ENCODE measurements at places on chromosomes 6 and 20.

DNA sequence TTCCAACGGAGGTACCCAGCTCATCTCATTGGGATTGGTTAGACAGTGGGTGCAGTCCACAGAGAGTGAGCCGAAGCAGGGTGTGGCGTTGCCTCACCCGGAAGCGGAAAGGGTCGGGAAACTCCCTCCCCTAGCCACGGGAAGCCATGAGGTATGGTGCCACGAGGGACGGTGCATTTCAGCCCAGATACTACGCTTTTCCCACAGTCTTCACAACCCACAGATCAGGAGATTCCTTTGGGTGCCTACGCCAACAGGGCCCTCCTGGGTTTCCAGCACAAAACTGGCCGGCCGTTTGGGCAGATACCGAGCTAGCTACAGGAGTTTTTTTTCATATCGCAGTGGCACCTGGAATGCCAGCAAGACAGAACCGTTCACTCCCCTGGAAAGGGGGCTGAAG, 46.9 kb downstream of the STXBP5 start:
- no peak for DNase-seq

DNA sequence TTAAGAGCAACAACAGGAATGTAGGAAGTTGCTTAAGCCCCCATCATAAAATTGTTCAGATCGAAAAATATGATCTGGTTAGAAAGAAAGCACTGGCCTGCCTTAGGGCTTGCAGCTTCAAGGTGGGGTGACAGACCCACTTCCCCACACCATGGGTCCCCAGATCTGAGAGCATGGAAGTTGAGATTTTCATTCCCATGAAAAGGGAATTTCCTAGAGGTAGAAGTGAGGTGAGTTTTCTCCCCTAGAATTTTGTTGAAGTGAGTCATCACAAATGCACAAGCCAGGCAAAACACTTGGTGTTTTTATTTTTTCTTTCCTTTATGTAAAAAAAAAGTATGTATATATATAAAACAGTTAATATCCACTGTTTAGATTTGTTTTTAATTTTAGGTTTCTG, 213.6 kb upstream of the SUPT3H start:
- no peak for DNase-seq

DNA sequence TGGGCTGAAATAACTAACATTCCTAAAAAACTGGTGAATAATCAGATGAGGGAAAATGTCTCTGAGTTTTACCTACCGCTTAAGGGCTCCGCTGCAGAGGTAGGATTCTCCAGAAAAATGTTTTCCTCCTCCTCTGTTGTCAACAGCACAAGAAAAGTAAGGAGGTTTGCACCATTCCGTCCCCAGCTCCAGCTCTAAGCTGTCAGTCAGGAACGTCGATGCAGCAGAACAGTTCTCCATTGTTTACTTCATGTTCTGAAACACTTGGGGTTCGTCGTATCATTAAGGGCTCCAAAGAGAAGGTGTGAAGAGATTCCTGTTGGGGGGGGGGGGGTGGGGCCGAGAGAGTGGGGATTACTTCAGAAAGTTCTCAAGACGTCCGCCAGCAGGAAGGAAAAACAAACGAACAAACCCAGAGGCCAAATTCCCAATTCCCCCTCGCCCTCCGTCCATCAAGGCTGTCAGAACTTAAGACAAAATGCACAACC, 734 bp downstream of the MMS22L start:
- DNase-seq, result no peak

DNA sequence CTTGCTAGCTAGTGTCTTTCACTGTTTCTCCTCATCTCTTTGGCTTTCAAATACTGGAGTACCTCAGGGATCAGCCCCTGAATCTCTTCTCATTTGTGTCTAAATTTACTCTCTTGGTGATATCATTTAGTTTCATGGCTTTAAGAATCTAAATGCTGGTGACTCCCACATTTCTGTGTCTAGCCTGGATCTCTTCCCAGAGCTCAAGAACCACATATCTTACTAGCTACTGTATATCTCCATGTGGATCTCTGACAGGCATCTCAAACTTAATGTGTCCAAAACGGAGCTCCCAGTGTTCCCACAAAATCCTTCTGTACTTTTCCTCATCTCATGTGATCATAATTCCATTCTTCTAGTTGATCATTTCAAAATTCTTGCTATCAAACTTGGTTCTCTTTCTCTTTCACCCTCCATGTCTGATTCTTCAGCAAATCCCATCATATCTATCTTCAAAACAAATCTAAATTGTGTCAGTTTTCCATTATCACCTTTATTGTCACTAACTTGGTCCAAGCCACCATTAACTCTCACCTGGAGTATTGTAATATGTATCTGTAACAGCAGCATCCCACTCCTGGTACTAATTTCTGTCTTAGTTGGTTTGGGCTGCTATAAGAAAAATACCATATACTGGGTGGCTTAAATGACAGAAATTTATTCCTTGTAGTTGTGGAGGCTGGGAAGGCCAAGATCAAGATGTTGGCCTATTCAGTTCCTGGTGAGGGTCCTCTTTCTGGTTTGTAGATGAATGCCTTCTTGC, 45.9 kb downstream of the CCDC170 start:
- no peak for DNase-seq

- DNase-seq, result no peak
Measured at GRCh38 chr20:60558486-60558885, 600.3 kb downstream of the CDH26 start.

- DNase-seq, result no peak
Measured at GRCh38 chr6:121506761-121507754, 71.6 kb downstream of the GJA1 start.

DNA sequence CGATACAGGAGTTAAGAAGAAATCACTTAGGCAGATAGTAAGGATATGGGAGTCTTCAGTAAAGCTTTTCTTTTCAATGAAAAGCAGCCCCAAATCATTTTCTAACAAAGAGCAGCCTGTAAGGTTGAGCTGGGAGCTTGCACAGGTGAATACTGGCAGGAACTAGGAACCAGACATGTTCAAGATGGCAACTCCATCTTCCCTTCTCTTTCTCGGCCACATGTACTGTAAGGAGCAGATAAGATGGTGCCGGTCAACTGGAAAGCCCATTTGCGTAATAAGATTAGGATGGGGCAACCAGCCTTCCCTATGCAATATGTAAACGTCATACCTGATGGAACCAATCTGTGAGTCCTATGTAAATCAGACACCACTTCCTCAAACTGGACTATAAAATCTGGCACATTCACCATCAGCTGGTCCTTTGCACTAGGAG, 46.2 kb upstream of the RNGTT start:
- no peak for DNase-seq

- DNase-seq, result no peak
Measured at GRCh38 chr20:36624068-36624943, 18.7 kb downstream of the RAB5IF start.

GRCh38 chr6:16355699-16356446, 117.5 kb downstream of the GMPR start:
- DNase-seq, result no peak

DNA sequence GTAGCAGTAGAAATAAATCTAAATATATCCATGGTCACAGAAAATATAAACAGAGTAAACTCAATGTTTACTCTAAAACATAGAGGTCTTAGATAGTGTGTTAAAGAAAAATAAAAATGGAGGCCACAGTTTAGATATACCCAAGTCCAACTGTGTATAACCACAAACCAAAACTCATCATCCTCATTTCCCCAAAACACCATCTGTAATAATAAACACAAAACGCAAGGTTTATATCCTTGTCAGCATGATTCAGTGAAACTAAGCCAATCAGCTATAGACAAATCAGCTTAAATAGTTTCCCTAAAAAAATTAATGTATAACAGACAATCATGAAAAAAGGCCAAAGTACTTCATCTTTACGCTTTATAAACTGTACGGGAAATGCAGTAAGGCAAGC, 2.7 kb upstream of the HACE1 start:
- no peak for DNase-seq

- DNase-seq, result no peak
Measured at GRCh38 chr6:87220997-87221396, 65.6 kb downstream of the ZNF292 start.

DNA sequence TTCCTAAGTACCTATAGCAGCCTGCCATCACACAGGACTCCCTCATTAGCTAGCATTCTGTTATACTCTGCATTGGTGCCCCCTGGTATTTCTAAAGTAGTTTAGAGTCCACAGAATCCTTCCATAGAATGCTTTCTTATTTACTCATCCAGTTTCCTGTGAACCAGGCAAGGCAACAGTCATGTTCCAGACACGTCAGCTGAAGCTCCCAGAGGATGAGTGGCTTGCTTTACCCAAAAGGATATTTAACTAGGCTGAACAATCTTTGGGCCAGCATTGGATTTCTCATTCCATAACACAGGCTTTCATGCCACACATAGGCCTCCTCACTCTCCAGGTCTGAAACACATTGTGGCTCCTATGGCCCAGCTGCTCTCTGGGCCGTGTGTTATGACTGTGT, 203.8 kb upstream of the MAP3K7 start:
- DNase-seq, result no peak

- no peak for DNase-seq
Measured at GRCh38 chr6:18101873-18102272, 20.6 kb downstream of the NHLRC1 start.

DNA sequence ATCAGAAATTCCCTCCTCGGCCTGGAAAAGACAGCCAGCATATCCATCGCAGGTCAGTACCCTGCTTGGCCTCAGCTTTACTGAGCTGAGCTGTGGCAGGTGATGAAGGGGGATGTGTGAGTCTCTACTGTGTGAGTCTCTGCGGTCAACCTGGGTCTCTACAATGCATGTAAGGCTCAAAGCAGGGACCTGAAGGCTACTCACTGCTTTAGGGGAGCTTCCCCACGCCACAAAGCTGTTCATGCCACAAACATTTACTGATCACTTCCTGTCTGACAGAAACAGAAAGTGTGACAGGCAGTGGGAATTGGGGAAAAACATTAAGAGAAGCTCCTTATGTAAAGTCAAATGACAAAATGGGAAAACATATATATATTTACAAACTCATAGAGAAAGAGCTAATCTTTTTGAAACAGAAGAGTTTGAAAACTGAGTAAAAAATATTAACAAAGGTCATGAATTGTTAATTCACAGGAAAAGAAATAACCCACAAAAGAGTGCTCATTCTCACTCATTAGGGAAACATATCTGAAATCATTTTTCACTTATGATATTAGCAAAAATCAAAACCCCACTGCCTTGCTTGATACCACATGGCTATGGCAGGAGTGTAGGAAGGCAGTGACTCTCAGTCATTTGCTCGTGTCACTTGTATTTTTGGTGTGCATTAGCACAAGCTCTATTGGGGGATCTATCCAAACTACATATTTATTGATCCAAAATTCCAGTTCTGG, 5.8 kb downstream of the BTN3A3 start:
- DNase-seq, result peak; percentile 35

DNA sequence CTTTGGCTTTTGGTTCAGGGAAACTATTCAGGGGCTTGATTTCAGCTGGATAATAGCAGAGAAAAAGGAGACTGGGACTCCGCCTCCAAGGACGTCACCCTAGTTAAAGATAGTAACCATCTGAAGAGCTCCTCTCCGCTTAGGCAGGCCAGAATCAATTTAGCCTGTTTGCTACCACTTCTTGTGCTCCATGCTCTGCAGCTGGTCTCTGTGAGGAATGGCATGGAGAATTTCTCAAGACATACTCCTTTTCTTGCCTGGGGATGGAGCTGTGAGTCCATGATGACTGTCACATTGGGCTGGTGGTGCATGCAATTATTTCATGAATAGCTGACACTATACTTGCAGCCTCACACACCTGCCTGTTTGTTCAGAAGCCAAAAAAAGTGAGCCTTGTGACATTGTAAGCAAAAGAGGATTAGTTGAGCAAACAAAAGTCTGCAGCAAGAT, 61.4 kb downstream of the TXLNB start:
- DNase-seq, result no peak

GRCh38 chr6:25623065-25623464, 28.9 kb upstream of the SCGN start:
- DNase-seq, result no peak

DNA sequence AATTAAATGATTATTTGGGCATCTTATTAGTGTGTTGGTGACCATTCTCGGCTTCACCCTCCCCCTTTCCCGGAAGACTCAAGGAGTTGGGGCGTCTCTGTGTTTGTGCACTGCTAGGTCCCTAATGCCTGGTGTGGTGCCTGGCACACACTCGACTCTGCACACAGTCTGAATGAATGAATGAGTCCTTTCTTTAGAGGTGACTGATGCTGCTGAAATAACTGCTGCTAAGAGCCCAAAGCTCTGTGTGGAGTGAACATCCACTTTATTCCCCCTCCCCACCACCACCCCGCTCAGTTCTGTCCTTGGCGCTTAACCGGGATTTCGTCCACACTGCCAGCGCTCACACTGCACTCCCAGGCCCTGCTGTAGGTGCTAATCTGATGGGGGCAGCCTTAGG, 1.2 kb upstream of the PHACTR3 start:
- DNase-seq, result no peak

DNA sequence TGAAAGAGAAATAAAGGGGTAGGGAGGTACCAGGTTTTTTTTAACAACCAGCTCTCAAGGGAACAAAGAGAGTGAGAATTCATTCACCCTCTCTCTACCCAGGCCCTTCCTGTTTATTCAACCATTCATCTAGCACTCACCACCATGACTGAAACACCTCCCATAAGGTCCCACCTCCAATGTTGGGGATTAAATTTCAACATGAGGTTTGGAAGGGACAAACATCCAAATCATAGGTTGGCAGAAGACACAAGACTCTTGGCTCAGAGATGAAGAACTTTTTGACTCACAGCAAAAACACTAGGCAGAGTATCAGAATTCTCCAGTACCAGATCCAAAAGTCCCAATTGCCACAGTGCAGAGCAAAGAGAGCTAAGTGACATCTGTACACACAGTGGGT, 186.3 kb downstream of the EDN1 start:
- DNase-seq, result no peak

GRCh38 chr20:47421076-47421475, 64.6 kb upstream of the ZMYND8 start:
- no peak for DNase-seq

- no peak for DNase-seq
Measured at GRCh38 chr6:8180327-8181159, 78.2 kb upstream of the EEF1E1 start.

DNA sequence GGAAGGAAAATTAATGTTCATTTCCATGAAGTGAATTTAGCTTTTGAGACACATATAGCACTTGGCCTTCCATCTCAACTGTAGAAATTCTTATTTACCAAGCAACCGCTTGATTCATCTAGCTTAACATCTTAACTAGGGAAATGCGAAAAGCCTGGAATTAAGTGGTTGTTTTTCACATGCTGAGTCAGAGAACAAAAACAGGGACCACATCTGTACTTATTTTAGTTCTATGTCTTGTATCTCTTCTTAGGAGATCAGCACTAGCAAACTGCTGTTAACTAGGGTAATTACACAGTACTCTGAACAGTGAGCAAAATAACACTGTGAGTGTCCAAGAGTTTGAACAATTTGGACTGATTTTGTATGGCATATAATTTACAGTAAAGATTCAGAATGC, 590.9 kb upstream of the NRSN1 start:
- no peak for DNase-seq

- no peak for DNase-seq
Measured at GRCh38 chr6:149405823-149406765, 6.0 kb downstream of the SUMO4 start.

- DNase-seq, result no peak
Measured at GRCh38 chr20:38065764-38066375, 32.3 kb downstream of the RPRD1B start.

- no peak for DNase-seq
Measured at GRCh38 chr6:77034161-77034560, 429.1 kb downstream of the HTR1B start.
